ENCODE measurements at places on chromosomes 12 and 14.

- no peak overlapping the region for H3K4me3 ChIP-seq
- no peaks in the 10 kb centered on the region for H3K36me3 ChIP-seq
- H3K4me1 ChIP-seq: peaks cover 28% of the 10 kb centered on the region
- H3K27me3 ChIP-seq: no peaks in the 10 kb centered on the region
- no peak for DNase-seq
Measured at GRCh38 chr12:15982471-15982870, 71.3 kb downstream of the DERA start.

DNA sequence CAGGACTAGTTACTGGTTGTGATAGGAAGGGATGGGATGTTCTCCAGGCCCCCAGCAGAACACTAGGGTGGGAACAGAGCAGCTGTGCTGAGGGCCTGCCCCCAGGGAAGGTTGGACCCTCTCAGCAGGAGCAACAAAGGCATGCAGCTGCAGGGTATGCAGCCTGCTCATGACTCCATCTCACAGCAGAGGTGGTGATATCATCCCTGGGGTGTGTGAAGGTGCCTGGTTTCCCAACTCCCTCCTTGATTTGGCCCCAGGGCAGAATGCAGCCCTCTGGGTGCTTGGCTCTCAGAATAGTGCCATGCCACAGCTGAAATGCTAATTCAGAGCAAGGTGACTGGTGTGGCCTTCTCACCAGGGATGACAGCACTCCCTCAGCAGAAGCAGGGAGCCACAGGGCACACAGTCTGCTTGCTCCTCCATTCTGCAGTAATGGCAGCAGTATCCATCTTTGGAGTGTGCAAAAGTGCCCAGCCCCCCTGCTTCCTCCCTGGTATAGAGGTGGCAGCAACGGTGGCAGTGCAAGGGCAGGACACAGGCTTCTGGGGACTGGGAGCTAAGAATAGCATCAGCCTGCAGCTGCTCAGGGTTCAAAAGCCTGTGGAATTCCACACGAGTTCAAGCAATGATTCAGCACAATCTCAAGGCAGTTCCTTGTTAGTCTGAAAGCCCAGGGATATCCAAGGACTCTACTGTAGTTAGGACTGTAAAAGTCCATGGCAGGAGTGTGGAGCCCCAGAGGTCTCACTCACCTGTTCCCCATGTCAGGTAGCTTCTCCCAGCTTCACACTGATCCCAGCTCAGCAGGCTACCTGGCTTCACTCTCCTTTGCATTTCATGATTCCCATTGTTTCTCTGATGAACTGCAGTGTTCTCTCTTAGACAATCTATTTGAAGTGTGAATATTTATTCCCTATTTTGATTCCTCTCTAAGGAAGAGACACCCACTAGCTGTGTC is 298.1 kb upstream of the FOXG1 start:
- H3K36me3 ChIP-seq: no peaks in the 10 kb centered on the region
- no peak for DNase-seq
- H3K27me3 ChIP-seq: no peaks in the 10 kb centered on the region
- H3K27ac ChIP-seq: no peak overlapping the region
- no peak overlapping the region for H3K4me3 ChIP-seq

GRCh38 chr12:1965916-1966315 is 38.3 kb downstream of the DCP1B start:
- no peak overlapping the region for H3K27ac ChIP-seq
- peaks cover 19% of the 10 kb centered on the region for H3K36me3 ChIP-seq
- no peak for DNase-seq
- no peaks in the 10 kb centered on the region for H3K27me3 ChIP-seq
- H3K4me3 ChIP-seq: no peak overlapping the region
- peaks cover 6% of the 10 kb centered on the region for H3K4me1 ChIP-seq

GRCh38 chr14:90758959-90759358 is 57.3 kb downstream of the TTC7B start:
- no peak for DNase-seq
- peak overlapping the region; percentile 97 for H3K27ac ChIP-seq
- H3K27me3 ChIP-seq: no peaks in the 10 kb centered on the region

DNA sequence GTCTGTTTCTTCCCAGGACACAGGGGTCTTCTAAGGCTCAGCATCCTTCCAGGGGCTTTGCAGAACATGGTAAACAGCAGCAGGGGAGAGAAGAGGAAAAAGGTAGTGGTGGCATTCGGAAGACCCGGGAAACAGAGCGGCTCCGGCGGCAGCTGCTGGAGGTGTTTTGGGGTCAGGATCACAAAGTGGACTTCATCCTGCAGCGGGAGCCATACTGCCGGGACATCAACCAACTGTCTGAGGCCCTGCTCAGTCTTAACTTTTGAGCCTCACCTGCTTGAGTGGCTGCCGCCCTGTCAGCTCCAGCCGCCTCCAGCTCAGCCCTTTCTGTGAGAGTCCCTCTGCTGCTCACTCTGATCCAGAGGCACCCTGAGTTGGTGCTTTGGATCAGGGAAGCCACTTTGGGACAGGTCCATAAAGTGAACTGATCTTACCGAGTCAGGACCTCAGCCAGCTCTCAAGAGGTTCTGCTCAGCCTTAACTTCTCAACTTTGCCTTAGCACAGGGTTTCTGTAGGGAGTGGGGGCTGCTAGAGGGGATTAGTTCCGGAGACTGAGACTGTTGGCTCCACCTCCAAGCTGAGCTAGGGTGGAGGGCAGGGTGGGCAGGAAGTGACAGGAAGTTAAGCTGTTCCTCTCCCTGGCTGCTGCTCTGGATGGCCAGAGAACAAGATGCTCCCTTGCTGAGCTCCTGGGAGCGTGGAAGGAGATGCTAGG is 5.4 kb downstream of the SDR39U1 start:
- DNase-seq: no peak
- H3K36me3 ChIP-seq: peaks cover 72% of the 10 kb centered on the region
- peak overlapping the region; percentile 67 for H3K27ac ChIP-seq
- no peak overlapping the region for H3K4me3 ChIP-seq
- peaks cover 30% of the 10 kb centered on the region for H3K4me1 ChIP-seq
